Mammary epithelial cell (primary cell): ENCODE measurements at places on chromosomes 16 and 17. TPM values are rescaled to one million over a fixed set of nuclear protein-coding genes. Genes with fewer than 3 reads are reported as not detected.

DNA sequence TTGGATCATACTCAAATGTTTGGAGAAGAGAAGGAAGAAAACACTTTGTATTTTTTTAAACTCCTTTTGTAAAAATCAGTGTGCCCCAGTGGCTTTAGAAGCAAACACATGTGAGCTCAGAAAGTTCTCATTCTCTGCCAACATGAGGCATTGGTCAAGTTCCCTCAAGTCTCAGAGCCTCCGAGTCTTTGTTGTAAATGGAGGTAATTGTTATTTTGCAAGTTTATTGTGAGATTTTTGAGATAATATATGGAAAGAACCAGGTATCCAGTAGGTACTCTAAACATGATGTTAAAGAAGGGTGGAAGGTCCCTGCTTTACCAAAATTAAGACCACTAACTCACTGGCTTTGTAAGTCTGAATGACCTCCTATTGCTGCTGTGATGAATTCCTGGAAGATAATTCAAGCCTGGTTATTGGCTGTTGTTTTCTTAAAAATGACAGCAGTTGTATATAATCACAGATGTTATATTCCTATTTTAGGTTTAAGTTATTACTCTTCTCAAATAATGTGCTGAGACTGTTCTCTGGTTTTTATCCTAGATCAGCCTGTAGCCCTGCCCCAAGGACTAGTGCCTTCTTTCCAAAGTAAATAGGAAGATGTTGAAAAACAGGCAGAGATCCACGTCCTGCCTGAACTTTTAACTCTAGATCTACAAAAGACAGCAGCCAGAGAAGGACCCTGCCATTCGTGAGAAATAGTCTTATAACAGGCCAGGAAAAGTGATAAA lies 2.4 kb downstream of the HLF start:
- DNase-seq: no peak

The NRN1L gene
- total RNA-seq: 0.83 TPM

DNA sequence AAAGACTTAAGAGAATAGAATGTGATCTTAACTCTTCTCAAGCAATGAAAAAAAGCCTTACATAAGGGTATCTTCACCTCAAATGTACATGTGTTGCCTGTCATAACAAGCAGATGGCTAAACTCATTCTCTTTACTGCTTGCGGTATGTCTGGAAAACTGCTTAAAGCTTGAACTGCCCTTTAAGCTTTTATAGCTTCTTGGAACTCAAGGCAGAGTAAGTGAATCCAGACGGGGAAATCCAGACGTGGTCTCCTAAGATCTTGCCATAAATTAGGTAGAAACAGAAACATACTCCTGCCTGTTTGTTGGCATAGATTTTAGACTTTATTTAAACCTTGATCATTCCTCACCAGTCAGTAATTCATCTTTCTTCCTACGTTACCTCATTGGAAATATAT lies 19.6 kb downstream of the CLUAP1 start:
- DNase-seq: no peak

The DDX52 gene
- total RNA-seq: 22.2 TPM
